ENCODE measurements at places on chromosomes 16 and 17.

GRCh38 chr17:81195941-81196495 lies 26.7 kb downstream of the CEP131 start:
- DNase-seq = no peak

DNA sequence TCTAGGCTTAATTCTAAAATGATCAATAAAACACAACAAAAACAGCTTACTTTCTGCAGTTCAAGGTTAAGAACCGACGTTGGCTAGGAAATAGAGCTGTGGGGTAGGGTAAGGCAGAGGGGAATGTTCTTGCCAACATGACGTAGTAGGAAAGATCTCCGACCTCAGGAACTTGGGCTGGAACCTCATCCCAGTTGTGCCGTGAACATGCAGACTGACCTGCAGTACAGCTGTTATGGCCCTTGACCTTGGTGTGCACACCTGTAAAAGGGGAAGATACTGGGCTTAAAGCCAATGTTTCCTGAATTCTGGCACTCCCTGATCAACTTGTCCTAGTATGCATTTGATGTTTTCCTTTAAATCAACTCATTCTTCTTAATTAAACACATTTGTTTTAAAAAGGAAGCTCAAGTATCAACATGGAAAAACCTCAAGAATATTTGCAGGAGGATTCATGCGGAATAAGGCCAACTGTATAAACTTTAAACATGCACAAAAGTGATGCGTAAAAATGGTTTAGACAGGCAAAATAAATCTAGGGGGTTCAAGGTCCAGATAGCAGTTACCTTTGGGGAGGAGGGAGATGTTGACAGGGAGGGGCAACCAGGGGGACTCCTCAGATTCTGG lies 14.2 kb upstream of the SLC6A2 start:
- DNase-seq = no peak

DNA sequence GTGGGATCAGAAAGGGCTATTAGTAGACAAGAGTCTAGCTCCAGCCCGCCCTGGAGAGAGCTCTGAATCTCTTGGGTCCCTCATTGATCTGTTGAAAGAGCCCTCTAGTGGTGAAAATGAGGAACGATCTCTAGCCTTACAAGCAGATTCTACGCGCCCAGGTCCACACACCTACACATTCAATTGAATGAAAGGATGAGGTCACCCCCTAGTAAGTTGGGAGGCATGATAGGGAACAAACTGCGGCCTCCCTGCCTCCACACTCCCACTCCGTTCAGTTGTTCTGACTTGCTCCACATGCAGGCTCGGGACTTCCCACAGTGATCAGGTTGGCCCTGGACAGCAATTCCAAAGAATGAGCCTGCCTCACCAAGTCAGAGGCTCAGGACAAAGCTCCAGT lies 2.9 kb upstream of the CACNG3 start:
- peak; percentile 79 for DNase-seq

- DNase-seq = peak; percentile 76
Observed at GRCh38 chr16:53518550-53519416, 15.8 kb upstream of the AKTIP start.

GRCh38 chr16:64440005-64440404 lies 681.9 kb downstream of the CDH11 start:
- DNase-seq = no peak

DNA sequence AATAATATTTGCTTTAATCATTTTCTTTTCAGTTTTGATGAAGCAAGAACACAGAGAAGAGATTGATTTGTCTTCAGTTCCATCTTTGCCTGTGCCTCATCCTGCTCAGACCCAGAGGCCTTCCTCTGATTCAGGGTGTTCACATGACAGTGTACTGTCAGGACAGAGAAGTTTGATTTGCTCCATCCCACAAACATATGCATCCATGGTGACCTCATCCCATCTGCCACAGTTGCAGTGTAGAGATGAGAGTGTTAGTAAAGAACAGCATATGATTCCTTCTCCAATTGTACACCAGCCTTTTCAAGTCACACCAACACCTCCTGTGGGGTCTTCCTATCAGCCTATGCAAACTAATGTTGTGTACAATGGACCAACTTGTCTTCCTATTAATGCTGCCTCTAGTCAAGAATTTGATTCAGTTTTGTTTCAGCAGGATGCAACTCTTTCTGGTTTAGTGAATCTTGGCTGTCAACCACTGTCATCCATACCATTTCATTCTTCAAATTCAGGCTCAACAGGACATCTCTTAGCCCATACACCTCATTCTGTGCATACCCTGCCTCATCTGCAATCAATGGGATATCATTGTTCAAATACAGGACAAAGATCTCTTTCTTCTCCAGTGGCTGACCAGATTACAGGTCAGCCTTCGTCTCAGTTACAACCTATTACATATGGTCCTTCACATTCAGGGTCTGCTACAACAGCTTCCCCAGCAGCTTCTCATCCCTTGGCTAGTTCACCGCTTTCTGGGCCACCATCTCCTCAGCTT lies 45.0 kb downstream of the ESRP2 start:
- no peak for DNase-seq

- no peak for DNase-seq
Observed at GRCh38 chr17:66612993-66613392, 221.9 kb upstream of the CACNG5 start.

DNA sequence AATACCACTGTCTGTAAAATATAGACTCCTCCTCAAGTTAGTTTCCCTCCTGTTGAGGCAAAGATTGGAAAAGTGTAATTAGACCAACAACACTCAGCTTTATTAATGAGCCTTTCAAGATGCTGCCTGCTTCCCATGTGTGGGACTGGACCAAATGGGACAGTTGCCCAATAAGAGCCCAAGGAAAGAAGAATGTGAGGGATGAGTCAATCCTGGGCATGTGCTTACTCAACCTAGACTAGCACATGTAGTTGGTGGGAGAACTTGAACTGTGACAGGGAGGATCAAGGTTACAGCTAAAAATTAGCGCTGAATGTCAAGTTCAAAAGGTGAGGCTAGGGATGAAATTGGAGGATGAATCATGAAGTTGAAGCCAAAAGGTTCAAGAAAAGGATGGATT lies 435.5 kb downstream of the CA10 start:
- DNase-seq = no peak

GRCh38 chr17:6505425-6506142 lies 50.8 kb downstream of the PITPNM3 start:
- no peak for DNase-seq

DNA sequence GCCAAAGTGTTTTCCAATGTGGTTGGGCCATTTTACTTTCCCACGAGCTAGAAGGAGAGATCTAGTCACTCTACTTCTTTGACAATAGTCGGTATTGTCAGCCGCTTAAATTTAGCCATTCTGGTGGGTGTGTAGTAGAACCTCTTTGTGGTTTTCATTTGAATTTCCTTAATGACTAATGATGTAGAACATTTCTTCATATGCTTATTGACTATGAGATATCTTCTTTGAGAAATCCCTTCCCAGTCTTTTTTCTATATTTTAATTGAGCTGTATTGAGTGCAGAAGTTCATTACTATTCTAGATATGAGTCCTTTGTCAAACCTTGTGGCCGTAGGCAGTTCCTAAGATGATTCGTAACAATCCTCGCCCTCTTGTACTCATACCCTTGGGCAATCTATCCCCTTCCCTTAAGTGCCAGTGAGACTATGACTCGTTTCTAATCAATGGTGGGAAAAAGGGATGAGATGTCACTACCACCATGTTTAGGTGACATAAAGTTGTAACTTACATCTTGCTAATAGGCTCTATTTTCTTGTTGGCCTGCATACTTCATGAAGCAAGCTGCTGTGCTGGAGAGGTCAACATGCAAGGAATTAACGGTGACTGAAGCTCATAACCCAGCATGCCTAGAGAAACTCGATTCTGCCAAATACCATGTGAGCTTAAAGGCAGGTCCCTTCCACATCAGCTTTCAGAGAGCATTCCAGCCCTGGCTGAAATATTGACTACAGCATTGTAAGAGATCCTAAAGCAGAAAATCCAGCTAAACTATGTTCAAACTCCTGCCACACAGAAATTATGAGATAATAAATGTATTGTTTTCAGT lies 817.9 kb upstream of the SOX9 start:
- no peak for DNase-seq

DNA sequence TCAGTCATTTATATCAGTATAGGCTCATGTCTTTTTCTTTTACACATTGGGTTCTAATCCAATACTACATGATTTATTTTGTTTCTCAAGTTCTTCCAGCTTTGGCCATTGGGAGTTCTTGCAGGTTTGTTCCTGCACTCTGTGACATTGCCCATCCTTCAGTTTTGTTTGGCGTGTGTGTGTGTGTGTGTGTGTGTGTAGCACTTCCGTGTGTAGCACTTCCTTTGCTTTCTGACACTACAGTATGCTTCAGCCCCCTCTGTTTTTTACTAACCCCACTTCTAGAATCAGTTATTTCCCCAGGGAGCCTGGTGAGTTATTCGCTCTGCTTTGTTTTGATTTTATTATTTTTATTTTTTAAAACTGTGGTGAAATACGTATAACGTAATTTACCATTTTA lies 75.6 kb upstream of the LGALS9 start:
- no peak for DNase-seq

DNA sequence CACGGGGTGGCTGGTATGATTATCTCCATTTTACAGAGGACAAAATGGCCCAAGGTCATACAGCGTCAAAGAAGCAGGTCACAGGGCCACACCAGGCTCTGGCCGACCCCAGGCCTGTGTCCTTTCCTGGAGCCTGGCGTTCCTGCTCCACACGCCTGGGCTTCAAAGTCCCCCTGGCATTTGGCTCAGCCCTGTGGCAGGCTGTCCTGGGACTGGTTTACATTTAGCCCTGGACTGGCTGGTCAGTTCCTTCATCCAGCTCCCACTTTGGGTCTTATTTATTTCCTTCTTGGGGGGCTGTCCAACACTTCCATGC lies 15.3 kb downstream of the TBX2 start:
- DNase-seq = no peak

DNA sequence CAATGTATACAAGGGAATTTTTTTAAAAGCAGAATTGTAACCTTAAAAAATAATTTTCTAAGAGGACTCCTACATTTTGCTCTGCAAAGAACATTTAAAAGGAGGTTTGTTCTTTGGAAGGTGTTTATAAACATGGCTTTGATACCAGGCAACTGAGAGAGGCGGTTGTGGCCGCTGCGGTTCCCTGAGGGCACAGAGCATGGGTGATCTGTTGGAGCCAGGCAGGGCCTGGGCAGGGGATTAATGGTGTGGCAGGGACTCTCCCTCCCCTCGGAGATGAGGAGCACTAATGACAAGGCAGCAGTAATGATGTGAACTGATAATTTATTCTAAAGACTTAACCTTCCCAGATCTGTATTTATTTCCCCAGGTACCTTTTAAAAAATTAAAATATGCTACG lies 65.4 kb downstream of the WWP2 start:
- no peak for DNase-seq

- DNase-seq = peak; percentile 64
Observed at GRCh38 chr17:42017866-42018200, 594 bp upstream of the DNAJC7 start.

- DNase-seq = no peak
Observed at GRCh38 chr17:40022497-40022896, 7.3 kb downstream of the CSF3 start.

DNA sequence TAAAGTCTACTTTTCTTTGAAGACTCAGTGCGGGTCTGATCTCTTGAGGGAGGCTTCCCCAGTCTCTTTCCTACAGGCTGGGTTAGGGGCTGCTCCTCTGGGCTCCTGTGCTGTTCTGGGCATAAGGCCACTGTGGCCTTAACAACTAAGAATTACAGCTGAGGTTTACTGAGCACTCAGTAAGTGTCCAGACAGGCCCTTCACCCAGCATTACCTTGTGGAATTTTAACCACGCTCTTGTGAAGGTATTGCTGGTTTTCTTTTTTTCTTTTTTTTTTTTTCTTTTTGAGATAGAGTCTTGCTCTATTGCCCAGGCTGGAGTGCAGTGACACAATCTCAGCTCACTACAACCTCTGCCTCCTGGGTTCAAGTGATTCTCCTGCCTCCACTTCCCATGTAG lies 3.6 kb upstream of the CA4 start:
- no peak for DNase-seq

DNA sequence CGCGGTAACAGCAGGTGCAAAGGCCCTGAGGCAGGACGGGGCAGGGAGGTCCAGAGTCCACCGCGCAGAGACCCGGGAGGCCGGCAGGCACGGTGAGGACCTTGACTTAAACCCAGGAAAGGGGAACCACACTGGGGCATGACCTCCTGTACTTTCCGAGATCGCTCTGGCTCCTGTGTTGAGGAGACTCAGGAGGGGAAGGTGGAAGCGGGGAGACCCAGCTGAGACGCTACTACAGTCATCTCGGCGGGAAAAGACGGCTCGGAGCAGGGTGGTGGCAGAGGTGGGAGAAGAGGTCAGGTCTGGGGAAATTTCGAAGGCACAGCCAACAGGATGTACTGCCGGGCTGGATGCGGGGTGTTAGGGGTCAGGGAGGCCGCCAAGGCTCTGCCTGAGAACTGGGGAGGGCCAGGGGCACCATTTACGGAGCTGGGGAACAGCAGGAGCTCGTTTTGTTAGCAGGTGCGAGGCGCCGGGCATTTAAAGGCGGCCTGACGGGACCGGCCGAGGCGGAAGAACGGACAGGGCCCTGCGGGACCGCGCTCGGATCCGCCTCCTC lies 22.3 kb downstream of the NPTX1 start:
- no peak for DNase-seq

- DNase-seq = no peak
Observed at GRCh38 chr17:32120141-32120540, 22.2 kb upstream of the RHOT1 start.

- DNase-seq = peak; percentile 89
Observed at GRCh38 chr17:48012151-48012520, 25.5 kb downstream of the COPZ2 start.

DNA sequence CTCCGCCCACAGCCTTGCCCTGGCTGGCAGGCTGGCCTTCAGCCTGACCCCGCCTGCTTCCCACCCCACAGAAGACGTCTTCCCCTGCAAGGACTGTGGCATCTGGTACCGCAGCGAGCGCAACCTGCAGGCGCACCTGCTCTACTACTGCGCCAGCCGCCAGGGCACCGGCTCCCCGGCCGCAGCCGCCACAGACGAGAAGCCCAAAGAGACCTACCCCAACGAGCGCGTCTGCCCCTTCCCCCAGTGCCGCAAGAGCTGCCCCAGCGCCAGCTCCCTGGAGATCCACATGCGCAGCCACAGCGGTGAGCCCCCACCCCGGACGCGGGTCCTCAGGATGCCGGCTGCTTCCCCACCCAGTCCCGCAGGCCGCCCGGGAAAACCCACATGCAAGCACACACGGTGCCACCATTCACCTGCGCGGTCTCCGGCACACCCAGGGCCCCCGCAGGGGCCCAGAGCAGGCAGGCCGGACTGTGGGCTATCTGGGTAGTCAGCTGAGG lies 38.2 kb upstream of the ZC3H18 start:
- no peak for DNase-seq

DNA sequence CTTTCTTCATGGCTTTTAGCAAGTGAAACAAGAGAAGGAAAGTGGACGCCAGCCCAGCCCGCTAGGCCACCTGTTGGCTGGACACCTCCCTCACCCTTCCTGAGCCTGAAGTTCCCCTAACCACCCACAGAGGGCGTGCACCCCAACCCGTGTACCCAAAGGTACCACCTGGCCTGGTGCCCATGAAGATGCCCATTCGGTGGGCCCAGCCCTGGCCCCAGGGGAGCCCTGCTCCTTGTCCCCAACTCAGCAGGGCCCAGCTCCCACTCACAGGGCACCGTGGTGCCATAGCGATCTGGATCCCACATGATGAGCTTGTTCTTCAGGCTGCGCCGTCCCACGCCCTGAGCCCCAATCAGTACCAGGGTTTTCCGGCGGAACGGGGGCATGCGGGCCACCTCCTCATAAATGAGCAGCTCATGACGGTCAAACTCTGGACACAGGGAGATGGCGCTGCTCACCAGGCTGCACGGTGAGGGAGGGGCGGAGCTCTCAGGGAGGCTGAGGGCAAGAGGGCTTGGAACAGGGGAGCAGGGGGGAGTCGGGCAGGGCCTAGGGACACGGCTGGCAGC lies 26.8 kb downstream of the MPP2 start:
- DNase-seq = peak; percentile 74

- DNase-seq = no peak
Observed at GRCh38 chr17:28478712-28479615, 5.5 kb downstream of the SLC13A2 start.
